WTC11 (cell line): ENCODE measurements at places on chromosomes 1 and 21. TPM values are rescaled to one million over a fixed set of nuclear protein-coding genes. Genes with fewer than 3 reads are reported as not detected.

- DNase-seq: no peak
Measured at GRCh38 chr1:116504308-116505156, 66.3 kb downstream of the CD58 start.

DNA sequence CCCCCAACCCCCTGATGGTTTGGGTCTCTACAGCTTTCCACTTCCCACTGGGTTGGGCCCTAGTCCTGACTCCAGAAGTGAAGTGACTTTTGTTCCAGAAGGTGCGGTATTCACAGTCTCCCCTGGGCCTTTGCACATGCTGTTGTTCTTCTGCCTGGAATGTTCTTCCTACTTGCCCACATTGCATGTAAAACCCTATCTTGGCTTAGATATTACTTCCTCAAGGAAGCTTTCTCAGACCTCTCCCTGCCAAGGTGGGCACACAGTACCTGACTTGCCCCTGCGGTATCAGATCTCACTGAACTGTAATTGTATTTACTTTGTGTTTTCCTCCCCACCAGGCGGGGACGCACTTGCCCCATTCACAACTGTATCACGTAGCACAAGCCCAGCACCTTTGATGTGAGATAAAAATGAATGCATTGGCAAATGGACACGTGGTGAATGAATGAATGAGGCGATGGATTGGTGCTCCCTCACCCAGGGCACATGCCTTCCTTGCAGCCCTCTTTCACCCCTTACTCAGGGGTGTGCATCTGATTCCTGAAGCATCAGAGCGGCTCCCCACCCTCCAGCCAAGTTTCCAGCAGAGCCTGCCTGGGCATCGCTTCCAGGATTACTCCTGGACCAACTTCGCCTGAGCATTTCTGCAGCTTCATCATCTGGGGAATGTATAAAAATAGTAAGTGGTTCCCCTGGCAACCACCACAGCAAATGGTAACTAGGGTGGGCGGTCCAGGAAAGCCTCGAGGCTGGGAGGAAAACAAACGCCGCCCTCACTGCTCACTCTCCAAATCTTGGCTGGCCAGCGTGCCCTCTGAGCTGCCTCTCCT lies 19.8 kb downstream of the NENF start:
- DNase-seq: no peak

DNA sequence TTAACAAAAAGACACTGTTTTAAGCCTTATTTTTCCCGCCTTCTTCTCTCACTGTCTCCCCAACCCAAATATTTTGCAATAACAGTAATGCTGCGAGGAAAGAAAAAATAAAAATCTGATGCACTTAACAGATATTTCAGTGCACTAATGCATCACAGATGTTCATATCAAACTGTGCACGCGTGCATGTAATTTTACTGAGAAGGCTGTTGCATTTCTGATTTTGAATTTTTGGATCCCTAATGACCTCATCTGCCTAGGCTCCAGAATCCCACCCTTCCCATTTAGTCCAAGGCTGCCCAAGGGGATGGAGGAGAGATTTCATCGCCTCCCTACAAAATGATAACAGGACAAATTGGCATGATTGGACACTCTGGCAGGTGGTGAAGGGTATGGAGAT lies 5.5 kb downstream of the TRABD2B start:
- DNase-seq: no peak

DNA sequence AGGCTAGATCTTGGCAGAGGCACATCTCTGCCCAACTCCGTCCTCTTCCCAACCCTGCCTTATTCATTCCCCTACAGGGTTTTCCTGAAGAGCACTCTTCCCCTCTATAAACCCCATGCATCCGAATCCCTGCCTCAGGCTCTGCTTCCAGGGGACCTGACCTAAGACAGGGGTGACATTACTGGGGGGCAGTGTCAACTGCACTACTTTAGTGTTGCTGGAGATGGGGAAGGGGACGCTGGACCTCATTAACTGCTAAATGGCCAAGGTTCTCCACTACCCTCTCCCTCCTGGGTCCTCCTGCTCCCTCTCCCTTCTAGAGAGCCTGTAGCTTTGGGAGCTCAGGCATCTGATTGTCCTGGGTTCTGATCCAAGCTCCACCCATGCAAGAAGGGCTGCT lies 126.2 kb downstream of the GRIK3 start:
- DNase-seq: no peak

SPRR2D gene
- not detected in 3 replicates for total RNA-seq

GRCh38 chr1:15519625-15520024 lies 4.4 kb downstream of the CASP9 start:
- no peak for DNase-seq

DNA sequence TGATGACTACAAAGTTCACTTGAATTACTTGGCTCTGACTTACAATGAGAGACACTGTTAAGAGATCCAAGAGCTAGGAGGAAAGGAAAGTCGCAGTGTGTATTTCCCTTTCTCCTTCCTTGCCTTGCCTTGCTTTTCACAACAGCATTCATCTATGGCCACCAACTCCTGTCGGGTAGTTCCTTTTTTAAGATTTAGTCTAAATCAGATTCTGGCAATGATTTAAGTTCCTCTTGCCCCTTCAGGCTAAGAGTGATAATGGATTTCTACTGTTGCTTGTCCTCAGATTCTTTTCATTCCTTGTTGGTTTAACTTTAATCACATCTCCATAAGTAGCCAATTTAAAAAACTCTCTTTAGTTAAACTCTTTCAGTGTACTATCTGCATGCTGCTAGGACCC lies 91.9 kb downstream of the GTF2B start:
- DNase-seq: no peak

GJA9 gene
- total RNA-seq: not detected in 3 replicates

GRCh38 chr1:192762265-192762664 lies 46.6 kb upstream of the RGS2 start:
- DNase-seq: no peak

ZNF683 gene
- not detected in 3 replicates for total RNA-seq

ASAP3 gene
- 64.5 to 71.2 TPM (median 70.3 TPM) in 3 replicates for total RNA-seq

- DNase-seq: no peak
Measured at GRCh38 chr1:17233675-17234320, 15.1 kb upstream of the PADI3 start.

DNA sequence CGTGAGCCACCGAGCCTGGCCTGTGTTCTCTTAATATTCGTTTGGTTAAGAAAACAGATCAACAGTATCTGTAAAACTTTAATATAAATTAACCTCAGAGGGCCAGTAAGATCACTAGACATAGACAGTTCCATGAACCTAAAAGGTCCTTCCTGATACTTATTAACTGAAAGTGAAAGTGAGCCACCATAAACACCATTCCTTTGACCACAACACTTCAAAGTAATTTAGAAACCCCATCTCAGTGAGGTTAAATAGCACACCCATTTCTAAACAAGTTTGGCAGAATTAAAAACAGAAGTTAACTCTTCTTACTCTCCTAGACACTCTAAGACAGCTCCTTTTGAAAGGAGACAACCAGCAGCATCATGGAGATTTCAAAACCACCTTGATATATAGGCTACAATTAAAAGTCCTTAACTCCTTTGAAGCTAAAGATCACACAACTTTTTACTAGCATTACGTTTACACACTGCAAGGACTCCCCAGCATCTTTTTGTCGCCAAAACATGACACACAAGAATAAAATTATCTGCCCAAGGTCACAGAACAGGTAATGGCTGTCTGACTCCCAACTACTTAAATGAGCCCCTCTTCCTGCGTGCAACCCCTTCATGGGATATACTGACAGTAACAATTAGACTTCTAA lies 2.2 kb downstream of the RNF19B start:
- DNase-seq: no peak

DNA sequence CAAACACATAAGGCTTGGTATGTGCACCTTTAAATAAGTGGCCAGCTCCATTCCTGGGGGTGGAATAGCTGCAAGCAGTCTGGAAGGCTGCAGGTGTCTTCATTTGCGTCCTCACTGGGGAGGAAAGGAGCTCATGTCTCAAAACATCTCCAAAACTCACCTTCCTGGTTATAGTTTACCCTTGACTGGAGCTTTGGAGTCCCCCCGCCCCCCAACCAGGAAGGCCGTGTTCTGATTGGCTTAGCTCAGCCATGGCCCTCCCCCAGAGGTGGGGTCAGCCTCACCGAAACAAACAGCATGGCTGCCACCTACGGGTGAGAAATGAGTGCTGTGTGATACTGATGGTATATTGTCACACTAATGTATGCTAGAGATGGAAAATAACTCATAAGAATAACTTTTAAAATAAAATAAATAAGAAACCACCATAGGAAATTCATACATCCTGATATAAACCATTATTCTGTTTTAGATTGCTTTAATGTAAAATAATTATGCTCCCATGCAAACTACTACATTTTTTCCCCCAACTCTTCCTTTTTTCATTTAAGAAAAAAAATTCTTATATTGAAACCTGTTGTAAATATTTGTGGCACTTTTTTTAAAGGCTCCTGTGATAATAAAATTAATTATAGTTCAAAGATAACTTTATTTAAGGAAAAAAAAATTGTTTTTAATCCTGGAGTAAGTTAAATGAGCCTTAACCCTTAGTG lies 90.8 kb downstream of the ZP4 start:
- DNase-seq: peak; percentile 88

DNA sequence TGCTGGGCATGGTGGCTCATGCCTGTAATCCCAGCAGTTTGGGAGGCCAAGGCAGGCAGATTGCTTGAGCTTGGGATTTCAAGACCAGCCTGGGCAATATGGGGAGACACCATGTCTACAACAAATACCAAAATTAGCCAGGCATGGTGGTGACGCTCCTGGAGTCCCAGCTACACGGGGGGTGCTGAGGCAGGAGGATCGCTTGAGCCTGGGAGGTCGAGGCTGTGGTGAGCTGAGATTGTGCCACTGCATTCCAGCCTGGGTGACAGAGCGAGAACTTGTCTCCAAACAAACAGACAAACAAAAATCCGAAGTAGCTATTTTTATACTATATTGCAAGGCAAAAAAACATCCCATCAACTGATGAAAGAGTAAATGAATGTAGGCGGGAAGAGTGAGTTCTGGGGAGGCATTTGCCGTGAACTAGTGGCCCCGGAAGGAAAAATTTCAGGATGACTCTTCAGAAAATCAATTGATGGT lies 40.6 kb downstream of the NCMAP start:
- no peak for DNase-seq
